Inflammatory macrophage treated with lipopolysaccharide for 4 hours (primary cell): ENCODE measurements at places on chromosomes 5 and 9.

DNA sequence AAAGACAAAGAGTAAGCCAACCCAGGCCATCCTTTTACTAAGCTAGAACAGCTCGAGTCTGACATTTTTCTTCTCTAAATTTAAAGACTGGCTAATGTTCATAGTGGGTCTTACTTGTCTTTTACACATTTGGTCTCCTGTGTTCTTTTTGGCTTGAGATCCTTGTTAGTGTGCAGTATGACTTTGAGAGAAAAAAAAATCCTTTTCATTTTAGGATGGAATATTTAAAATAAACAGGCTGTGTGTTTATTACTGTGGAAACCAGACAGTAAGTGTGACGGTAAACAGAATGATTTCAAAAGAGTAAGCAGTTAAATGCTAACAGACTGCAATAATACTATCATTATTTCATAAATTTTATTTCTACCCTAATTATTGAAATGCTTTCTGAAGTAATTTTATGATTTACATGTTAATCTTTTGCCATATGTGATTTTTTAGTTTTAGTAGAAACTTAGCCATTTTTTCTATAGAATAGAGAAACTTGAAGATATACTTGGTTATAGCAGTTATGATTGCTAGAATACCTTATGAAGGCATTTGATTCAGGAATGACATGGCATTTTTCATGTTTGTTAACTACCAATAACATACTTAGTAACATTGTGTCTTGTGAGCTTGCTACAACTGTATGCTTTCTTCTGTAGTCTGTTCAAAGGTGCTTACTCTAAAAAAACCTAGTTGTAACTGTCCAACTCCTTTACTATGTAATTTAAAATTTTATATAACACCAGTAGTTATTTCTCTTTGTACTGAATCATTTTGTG, 92.4 kb downstream of the XRCC4 start:
- no peak for DNase-seq

DNA sequence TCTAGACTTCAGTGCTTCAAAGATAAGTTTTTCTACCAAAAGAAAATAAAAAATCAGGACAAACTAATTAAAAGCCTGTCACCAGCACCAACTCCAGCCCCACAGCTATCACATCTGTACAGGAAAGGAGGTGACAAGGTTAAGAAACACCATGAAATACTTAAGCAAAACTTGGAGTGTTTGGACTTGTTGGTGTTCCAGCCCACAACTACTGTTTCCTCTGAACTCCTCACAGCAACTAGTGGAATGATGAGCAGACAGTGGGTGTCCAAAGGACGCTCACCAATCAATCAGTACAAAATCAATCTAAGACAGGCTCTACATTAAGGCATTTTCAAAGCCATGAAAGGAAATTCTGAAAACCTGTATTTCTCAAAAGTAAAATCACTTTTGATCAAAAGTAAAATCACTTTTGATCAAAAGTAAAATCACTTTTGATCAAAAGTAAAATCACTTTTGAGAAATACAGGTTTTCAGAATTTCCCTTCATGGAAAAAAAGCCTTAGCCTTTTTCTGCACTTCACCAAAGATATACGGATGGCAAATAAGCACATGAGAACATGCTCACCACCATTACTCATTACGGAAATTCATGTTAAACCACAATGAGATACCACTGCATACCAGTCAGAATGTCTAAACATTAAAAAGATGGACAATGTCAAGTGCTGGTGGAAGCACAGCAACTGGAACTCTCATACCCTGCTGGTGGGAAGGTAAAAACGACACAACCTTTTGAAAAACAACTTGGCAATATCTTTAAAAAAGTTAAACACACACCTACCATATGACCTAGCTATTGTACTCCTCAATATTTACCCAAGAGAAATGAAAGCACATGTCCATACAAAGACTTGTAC, 79.7 kb downstream of the MED27 start:
- DNase-seq, result peak; percentile 27

- no peak for DNase-seq
Observed at GRCh38 chr9:93319301-93319991, 132.0 kb upstream of the FAM120A start.

GRCh38 chr5:173950829-173951228, 38.1 kb upstream of the C5orf47 start:
- DNase-seq, result no peak

- no peak for DNase-seq
Observed at GRCh38 chr5:141877356-141878185, 639 bp downstream of the PCDH1 start.

DNA sequence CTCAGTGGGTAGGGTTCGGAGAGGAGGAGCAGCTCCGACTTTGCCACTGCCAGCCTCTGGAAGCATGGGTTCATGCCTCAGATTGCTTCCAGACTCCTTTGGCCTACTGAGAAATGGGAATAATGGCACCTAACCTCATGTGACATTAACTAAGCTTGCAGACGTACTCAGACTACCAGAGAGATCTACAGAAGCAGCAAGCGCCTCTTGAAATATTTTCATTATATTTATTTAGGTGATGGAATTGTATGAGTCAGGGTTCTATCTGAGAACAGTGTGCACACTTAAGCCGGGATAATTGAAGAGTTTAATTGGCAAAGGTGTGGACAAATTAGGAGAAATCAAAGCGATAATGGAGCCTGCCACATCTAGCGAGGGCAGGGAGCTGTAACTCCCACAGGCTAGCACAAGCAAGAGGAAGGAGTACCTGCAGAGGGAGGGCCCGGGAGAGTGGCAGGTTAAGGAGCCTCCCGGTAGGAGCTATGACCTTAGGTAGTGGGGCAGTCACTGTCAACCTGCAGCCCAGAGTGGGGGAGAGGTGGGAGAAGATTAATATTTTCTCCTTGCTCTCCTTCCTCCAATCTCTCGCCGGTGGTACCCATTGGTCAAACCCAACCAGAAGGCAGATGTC, 12.2 kb upstream of the PDZD2 start:
- no peak for DNase-seq

DNA sequence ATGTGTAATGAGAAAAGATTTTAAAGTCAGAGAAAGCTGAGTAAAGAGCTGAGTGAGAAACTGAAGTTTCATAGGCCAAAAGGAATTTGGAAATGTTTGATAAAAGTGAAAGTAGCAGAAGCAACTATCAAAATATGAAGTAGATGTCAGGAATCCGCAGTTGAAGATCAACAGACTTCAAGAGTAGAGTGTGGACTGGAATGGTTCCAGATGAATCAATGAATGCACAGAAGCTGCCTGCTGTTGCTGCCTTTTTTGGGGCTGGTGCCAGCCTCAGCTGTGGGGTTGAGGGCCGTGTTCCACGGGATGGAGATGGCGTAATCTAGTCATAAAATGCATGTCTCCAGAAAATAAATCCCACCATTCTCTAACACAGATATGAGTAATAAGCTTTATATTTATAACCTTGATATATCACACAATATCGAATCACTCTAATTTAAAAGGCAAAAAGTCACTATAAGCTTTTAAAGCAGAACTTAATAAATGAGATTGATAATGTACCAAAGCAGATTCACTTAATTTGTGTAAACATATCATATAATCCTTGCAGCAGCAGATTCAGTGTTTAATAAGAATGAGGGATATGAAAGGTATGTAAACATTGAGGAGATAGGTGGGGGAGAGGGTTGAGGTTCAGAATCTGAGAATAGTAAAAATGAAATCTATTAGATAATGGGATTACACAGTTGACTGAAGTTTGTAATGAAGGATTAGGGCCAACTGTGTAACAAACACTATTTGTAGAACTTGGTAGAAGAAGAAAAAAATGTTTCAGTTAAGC, 652.3 kb upstream of the FTMT start:
- no peak for DNase-seq

- peak; percentile 63 for DNase-seq
Observed at GRCh38 chr5:131381021-131381420, 117.2 kb downstream of the CDC42SE2 start.

GRCh38 chr5:95822043-95822541, 434 bp downstream of the GLRX start:
- DNase-seq, result peak; percentile 48

DNA sequence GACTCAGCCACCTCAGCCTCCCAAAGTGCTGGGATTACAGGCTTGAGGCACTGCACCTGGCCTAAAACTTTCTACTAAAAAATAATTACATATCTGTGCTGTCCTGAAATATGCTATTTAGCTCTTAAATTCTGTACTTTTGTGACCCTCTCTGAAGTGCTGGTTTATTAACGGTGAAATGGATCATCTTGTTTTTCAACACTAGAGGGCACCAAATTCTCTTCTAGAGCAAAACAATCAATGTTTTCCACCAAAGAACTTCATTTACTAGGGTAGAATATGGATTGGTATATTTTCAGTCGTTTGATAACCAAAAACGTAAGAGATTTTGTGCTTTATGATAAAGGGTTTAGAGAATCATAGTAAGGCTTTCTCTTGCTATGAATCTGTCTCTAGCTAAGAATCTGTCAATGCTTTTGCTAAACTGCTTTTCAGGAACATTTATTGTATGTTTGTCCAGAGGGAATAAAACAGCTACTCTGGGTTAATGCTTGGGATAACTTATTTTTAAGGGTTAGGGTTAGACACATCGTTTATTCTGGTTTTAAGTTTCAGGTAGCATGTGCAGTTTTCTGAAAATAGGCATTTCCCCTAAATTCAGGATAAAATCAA, 63.6 kb downstream of the RNF180 start:
- peak; percentile 9 for DNase-seq

GRCh38 chr5:159861086-159861485, 55.2 kb upstream of the ADRA1B start:
- DNase-seq, result no peak

GRCh38 chr9:115694014-115694413, 459.6 kb upstream of the PAPPA start:
- DNase-seq, result no peak

DNA sequence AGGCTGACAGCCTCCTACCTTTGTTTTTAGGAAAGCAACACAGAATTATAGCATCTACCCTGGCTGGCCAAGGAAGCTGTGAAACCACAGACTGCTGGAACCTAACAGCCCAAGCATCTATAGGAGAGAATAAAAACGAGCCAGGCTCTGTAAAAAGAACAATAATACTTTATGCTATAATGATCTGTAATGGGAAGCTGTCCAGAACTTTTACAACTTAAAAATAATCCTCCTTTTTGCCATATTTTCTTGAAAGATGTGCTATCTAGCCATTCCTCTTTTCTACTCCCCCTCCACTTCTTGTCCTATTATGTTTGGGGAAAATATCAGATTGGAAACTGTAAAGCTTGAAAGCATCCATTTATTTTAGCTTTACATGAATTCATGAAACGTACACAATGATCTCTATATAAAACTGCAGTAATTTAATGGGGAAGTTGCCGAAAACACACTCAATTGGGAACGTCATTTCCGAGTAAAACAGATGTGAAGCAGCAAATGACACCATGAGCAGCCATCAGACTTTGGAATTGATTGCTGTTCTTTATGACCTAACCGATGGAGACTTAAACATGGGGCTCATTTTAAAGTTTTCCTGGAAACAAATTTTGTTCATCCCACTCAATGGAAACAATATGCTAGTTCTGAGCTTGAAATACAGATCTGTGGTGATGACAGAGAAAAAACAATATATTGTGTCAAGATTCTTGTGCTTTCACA, 450.3 kb upstream of the CLINT1 start:
- DNase-seq, result no peak

DNA sequence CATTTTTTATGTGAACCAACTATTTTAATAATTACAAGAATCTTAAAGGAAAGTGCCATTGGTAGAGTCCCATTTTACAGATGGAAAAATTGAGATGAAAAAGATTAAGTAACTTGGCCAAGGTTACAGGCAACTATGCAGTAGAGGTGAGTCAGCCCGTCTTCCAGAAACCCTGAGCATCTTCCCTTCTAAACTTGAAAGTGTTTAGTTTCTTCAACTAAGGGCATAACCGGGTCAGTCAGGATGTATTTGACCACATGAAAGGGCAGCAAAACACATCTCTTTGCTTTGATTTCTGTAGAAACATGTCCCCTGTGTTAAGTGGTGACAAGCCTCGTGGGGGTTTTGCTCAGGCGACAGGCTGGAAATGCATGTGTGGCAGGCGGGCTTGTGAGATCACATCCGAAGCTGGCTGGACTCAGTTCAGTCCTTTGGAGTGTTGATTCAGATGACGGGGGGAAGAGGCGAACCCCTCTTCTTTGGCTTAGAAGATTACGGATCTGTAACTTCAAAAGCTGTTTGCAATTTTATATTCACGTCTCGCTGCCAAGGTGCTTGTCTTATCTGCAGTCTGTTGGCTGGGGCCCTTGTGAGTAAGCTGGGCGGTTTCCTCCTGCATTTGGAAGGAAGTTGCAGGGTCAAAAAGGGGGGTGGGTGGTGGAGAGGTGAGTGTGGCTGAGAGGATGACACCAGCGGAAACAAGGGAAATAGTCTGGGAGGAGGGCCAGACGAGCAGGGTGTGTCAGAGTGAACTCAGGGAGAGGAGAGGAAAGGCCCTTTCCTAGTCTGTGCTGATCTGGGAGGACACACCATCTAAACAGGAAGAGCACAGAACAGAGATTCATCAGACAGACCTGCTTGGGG, 78.9 kb upstream of the RPS23 start:
- peak; percentile 60 for DNase-seq

- DNase-seq, result no peak
Observed at GRCh38 chr5:180380441-180380840, 27.3 kb upstream of the GFPT2 start.

GRCh38 chr9:69985971-69986370, 57.7 kb upstream of the MAMDC2 start:
- DNase-seq, result no peak

- DNase-seq, result no peak
Observed at GRCh38 chr5:172953776-172954675, 5.2 kb upstream of the RPL26L1 start.

GRCh38 chr9:615756-616155, 225.7 kb upstream of the DMRT1 start:
- no peak for DNase-seq

GRCh38 chr9:130254747-130255630, 10.6 kb upstream of the HMCN2 start:
- no peak for DNase-seq

DNA sequence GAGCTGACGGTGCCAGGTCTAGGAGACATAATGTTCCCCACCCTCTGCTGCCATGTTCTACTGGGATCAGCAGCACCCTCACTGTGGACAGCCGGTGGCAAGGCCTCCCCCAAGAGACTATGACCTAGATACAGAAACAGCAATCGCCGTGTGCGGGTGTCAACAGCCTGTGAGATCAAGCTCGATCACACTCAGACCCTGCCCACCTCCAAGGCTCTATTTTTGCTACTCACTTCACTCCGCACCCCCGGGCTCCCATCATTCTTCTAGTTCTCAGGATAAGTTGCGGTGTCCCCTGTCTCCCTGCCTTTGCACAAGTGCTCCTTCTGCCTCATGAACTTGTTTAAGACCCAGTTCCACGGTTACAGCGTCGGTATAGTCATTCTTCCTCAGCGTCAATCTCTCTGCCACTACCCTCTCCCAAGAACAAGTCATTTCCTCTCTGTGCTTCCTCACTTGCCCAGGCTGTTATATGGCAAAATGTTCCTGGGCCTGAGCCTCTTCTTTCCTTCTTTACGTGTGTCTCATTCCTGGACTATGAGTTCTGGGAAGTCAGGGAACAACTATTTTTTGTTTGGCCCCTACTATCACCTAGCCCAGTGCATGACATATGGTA, 5.4 kb upstream of the DOCK8 start:
- peak; percentile 73 for DNase-seq
